NCI-H1105 (cell line): ENCODE measurements at places on chromosomes 7 and 10.
A peak's percentile ranks its signal among the peaks of the same experiment; 100 is the strongest.

DNA sequence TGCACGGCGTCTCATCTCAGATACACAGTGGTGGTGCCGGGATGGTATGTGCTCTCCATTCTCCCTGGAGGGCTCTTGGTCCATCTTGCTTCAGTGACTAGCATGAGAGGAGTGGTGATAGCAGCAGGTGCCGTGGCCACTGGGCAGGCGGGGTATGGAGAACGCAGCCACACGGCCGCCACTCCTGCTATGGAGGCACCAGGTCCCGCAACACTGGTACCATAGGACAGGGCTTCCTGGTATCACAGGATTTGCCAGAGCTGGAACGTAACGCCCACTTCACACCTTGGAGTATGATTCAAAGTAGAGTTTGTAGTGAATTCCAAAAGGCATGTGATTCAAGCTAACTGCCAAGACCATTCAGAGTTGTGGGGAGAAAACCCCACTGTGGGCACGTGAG, 284.1 kb downstream of the DPP6 start:
- DNase-seq: no peak

DNA sequence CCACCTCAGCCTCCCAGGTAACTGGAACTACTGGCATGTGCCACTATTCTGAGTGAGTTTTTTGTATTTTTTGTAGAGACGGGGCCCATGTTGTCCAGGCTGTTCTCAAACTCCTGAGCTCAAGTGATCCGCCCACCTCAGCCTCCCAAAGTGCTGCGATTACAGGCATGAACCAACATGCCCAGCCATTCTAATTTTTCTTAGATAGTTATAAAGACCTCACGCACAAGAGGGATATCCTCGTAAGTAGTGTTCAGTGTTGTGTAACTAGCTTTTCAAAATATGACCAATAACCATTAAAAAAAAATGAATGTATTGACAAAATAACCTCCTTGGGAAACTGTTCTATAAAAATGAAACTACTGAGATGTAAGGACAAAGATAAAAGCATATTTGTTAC, 90.5 kb upstream of the FERD3L start:
- DNase-seq: no peak

DNA sequence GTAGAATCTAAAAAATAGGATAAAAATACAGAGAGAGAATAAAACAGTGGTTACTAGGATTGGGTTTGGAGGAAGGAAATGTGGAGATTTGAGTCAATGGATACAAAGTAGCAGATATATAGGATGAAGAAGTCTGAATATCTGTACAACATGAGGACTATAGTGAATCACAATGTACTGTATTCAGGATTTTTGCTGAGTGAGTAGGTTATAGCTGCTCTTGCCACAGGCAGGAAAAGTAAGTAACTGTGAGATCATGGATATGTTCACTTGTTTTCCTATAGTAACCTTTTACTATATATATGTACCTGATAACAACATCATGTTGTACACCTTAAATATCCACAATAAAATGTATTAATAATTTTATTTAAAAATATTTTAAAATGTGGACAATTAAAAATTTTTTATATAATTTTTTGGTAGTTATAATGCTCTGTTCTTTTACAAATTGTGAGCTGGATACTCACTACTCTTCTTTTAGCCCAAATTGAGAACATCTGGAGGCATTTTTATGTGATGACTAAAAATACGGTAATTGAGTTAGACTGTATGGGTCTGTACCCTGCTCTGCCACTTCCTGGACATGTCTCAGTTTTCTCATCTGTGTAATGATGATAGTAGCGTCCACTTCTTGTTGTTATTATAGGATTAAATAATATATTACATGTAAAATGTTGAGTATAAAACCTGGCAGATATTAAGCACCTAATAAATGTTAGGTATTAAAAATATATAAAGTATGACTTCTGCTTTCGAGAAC, 439.1 kb downstream of the AUTS2 start:
- DNase-seq: no peak

GRCh38 chr7:7791523-7791922, 73.1 kb upstream of the RPA3 start:
- DNase-seq: no peak

DNA sequence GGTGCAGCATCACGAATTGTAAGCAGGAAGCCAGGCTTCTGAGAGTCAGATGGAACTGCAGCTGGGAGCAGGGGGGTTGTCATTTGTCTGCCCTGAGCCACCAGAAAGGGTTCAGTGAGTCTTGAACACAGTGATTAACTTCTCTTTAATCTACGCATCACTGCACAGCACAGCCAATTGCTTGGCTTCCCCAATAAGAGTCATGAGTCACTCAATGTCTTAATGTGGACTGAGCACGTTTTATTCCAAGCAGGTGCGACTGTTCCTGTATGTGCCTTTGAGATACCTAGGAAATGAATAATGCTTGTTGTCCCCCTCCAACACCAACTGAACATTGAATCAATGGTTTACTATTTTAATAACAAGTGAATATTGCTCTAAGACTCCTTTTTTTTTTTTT, 26.0 kb upstream of the PLEKHA1 start:
- peak; percentile 43 for DNase-seq

- DNase-seq: no peak
These were observed 69.7 kb downstream of the VWA2 start for GRCh38 chr10:114308531-114309363.

GRCh38 chr7:44973610-44974401, 5.0 kb downstream of the MYO1G start:
- DNase-seq: no peak

DNA sequence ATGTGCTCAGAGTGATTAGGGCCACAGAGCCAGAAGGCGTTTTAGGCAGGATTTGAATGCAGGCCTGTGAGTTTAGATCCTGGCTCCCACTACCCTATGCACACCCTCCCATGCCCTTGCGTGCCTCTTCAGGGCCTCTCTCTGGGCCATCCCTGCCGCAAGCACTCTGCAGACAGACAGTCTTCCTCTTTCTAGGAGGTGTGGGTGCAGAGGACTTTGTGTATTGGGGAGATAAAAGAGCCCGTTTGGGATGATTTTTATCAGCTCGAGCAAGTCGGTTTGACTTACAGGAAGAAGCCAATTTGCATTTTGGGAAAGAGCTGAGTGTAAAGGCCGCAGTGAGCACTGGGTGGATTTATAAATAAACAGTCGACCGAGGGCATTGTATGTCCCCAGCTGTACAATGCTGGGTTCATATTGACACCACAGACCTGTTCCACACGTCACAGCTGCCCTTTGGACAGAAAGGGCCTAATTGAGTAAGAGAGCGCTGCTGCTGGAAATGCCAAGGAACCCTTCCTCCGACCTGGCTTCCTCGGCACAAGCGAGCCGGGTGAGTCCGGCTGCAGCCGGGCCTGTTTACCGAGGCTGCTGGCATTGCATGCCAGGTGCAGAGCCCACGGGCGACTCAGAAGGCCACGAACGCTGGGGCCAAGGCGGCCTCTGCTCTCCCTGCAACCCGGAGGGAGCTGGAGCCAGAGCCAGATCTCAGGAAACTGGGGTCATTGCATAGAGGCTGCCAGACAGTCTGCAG, 25.1 kb downstream of the ZMIZ1 start:
- no peak for DNase-seq

GRCh38 chr7:9507290-9507689, 1073.9 kb downstream of the NXPH1 start:
- DNase-seq: no peak

DNA sequence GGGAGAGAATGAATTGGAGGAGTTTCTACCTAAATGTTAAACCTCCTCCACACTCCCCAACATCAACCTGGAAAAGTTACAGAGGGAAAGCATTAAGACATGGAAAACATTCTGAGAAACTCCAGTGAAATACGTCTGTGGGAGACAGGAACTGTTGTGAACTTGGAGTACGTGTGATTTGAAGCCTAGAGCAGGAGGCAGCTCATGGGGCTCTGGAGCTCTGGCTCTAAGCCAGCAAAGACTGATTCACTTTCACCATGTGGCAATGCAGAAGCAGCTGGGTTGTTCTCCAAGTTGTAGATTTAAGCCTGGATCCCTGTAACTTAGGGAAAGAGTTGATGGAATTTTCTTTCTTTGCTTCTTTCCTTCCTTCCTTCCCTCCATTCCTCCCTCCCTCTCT, 503.2 kb downstream of the NRG3 start:
- DNase-seq: no peak

- DNase-seq: no peak
These were observed 5.8 kb upstream of the DDIT4 start for GRCh38 chr10:72267819-72268399.

DNA sequence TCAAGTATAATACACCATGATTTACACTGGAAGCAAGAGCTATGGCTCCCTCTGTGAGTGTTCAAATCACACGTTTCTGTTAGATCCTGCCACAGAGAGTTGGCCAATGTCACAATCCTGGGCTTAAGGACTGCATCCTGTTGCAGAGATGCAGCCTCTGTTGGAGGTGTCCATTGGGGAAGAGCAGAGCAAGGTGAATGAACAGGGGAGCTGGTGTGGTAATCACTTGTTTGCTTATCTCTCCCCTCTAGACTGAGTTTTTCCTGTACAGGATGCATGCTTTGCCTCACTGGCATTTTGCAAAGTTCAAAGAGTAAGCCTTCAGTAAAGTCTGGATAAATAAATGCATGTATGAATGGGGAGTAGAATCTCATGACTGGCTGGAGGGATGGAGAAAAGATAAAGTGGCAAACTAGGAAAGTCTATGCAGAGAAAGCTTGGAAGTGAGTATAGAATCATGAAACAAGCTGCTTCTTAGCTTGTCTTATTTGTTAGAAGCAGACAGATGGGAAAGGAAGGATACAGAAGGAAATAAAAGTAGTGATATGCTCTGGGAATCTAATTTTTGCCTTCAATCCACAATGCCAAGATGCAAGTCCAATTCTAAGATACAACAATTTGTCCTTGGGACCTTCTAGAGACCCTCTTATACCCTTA, 605.9 kb downstream of the KCNMA1 start:
- no peak for DNase-seq

- DNase-seq: no peak
These were observed 33.8 kb downstream of the MAP3K8 start for GRCh38 chr10:30467651-30468338.

DNA sequence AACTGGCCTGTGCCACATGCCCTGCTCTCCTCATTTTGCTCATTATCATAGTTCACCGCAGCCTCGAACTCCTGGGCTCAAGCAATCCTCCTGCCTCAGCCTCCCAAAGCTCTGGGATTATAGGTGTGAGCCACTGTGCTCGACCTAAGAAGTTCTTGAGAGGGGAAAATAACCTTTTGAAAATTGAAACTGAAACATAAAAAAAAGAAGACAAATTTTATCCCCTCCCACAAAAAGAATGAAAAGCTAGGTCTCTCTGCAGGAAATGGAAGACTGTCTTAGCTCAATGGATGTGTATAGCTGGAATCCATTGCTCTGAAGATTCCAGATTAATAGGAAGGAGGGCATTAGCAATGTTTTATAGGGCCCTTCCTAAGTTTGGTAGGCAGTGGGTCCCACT, 2.0 kb upstream of the EXOC6 start:
- no peak for DNase-seq

DNA sequence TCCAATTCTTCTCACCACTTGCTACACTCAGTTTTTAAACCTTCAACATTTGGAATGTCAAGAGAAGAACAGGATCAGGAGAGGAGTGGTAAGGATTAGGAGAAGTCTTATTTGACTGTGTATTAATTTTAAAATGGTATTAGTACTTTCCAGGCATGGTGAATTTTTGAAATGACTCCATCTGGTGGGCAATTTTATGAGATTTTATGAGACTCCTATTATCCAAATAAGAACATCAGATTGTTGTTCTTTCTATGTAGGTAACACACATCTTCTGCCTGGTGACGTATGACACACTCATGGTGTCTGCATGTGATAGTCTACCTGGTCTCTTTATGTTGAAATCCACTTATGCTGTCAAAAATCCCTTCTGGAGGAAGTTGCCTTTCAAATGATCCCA, 51.0 kb downstream of the SLC13A1 start:
- no peak for DNase-seq

DNA sequence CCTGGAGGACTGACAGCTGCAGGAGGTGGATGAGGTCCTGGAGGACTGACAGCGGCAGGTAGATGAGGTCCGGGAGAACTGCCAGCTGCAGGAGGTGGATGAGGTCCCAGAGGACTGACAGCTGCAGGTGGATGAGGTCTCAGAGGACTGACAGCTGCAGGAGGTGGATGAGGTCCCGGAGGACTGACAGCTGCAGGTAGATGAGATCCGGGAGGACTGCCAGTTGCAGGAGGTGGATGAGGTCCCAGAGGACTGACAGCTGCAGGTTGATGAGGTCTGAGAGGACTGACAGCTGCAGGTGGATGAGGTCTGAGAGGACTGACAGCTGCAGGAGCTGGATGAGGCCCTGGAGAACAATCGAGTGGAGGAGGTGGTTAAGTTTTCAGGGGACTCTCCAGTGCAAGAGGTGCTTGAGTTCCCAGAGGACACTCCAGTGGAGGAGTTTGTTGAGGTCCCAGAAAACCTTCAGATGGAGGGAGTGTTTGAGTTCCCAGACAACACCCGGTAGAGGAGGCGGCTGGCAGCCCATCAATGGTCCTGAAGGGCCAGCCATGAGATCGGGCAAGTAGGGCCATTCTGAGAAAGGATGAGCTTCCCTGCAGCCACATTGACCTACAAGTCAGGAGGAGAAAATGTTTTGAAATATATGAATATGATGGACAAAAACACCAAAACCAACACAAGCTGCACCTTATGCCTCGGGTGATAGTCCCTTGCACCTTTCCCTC, 4.7 kb upstream of the EIF5AL1 start:
- no peak for DNase-seq

DNA sequence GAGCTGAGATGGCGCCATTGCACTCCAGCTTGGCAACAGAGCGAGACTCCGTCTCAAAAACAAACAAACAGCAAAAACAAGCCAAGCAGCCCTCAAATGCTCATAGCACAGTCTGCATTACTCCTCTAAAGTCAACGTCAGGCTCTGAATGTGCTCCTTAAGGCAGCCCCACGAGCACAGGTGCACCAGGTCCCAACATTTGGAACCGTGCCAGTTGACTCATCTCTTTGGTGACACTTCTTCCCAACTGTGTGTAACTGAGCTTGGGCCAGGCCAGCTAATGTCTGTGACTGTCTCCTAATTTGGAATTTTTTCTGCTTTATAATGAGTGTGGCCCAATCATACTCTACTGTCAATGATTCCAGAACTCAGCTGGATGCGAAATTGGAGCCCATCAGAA, 66.3 kb upstream of the EFCAB10 start:
- peak; percentile 21 for DNase-seq

- no peak for DNase-seq
These were observed 38.8 kb downstream of the SLC29A3 start for GRCh38 chr10:71357792-71358265.

DNA sequence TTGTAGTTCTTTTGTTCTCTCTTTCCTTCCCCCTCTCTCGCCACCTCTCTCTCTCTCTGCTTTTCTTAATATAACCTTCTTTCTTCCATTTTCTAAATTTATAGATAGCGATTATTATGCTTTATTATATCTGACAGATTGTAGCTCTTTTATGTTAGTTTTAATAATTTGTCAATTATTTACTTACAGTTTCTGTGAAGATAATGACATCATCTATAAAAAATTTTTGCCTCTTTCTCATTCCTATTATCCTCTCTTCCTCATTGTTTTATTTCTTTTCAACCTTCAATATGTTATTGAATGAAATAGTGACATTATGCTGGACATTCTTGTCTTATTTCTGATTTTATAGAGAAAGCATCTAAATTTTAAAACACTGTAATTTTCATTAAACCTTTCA, 469.6 kb upstream of the NRG3 start:
- no peak for DNase-seq

- DNase-seq: no peak
These were observed 471.3 kb downstream of the PARD3 start for GRCh38 chr10:34343764-34344163.

GRCh38 chr10:48461623-48462481, 143.0 kb downstream of the ARHGAP22 start:
- DNase-seq: no peak
